Natural killer cell (primary cell): ENCODE measurements at places on chromosomes 16 and 17.

GRCh38 chr16:30041841-30042240 lies 10.8 kb upstream of the TLCD3B start:
- DNase-seq = peak; percentile 57
- no peak overlapping the region for H3K27ac ChIP-seq
- H3K4me3 ChIP-seq = no peak overlapping the region

DNA sequence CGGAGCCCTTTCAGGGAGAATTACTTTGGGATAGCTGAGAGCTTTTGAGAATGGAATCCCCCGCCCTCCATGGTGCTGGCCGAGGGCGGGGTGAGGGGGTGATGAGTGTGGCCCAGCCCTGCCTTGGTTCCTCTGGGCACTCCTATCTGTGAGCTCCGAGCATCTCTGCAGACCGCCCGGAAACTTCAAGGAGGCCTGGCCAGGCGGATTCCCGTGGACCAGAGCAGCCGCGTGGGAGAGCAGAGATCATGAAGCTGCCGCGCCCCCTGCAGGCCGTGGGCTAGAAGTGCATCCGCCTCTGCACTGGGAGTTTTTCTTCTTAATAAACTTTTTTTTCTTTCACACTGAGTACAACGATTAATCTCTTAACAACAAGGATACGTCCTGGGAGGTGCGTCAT lies 392.9 kb upstream of the EEF2KMT start:
- DNase-seq = no peak
- H3K4me1 ChIP-seq = no peaks in the 10 kb centered on the region
- H3K36me3 ChIP-seq = no peaks in the 10 kb centered on the region
- H3K27me3 ChIP-seq = no peaks in the 10 kb centered on the region
- H3K27ac ChIP-seq = no peak overlapping the region

GRCh38 chr16:22375117-22375962 lies 921 bp upstream of the CDR2 start:
- DNase-seq = peak; percentile 43
- H3K36me3 ChIP-seq = no peaks in the 10 kb centered on the region
- H3K27me3 ChIP-seq = no peaks in the 10 kb centered on the region

DNA sequence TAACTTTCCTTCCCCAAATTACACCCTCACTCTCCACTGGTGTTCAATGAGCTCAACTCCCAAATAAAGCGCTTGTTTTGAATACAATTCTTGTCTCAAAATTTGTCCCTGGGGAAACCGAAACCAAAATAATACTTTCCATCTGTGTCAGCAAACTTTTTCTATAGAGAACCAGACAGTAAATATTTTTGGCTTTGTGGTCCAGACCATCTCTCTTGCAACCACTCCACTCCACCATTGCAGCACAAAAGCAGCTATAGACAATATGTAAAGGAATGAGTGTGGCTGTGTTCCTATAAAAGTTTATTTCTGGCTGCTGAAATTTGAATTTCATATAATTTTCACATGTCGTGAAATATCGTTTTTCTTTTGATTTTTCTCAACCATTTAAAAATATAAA lies 84.6 kb upstream of the ERCC4 start:
- DNase-seq = no peak
- H3K27me3 ChIP-seq = no peaks in the 10 kb centered on the region

DNA sequence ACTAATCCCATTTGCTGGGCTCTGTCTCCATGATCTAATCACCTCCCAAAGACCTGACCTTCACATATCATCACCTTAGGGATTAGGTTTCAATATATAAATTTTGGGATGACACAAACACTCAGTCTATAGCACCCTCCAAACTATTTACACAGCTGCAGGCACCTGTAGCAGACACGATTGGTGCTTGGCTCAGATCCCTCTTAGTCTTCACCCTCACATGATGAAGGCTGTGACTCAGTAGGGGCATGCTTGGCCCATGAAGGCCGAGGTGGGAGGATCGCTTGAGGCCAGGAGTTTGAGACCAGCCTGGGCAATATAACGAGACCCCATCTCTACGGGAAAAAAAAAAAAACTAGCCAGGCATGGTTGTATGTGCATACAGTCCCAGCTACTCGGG lies 73.5 kb downstream of the HS3ST2 start:
- H3K27me3 ChIP-seq = no peaks in the 10 kb centered on the region
- no peak overlapping the region for H3K27ac ChIP-seq
- no peaks in the 10 kb centered on the region for H3K4me1 ChIP-seq
- H3K36me3 ChIP-seq = no peaks in the 10 kb centered on the region
- H3K4me3 ChIP-seq = no peak overlapping the region
